ENCODE measurements at places on chromosomes 3 and 15. TPM values are rescaled to one million over a fixed set of nuclear protein-coding genes. Genes with fewer than 3 reads are reported as not detected.

PAK6 gene
- 29.5 TPM for total RNA-seq

EBLN2 gene
- 11.0 TPM for total RNA-seq

ZPLD1 gene
- total RNA-seq: 0.10 TPM

NR2E3 gene
- 0.23 TPM for total RNA-seq

PLA2G4F gene
- 47.8 TPM for total RNA-seq

EXD1 gene
- not detected for total RNA-seq

GP5 gene
- total RNA-seq: 0.21 TPM

UPK1B gene
- 110 TPM for total RNA-seq

PATL2 gene
- 4.0 TPM for total RNA-seq

THRB gene
- 36.8 TPM for total RNA-seq

INKA1 gene
- 13.8 TPM for total RNA-seq

GPR149 gene
- total RNA-seq: not detected

LIPH gene
- 16.7 TPM for total RNA-seq

TUSC2 gene
- total RNA-seq: 24.7 TPM

CX3CR1 gene
- 1.5 TPM for total RNA-seq

CCDC13 gene
- 1.2 TPM for total RNA-seq

CLDN16 gene
- 1.1 TPM for total RNA-seq

MORC1 gene
- total RNA-seq: not detected

IQCH gene
- total RNA-seq: 14.4 TPM

BFSP2 gene
- total RNA-seq: not detected

GOLGA6L7 gene
- total RNA-seq: not detected

LRTM1 gene
- total RNA-seq: not detected

EFCAB12 gene
- total RNA-seq: 0.26 TPM

CHST13 gene
- total RNA-seq: not detected

APOD gene
- total RNA-seq: 60.0 TPM

PPP1R14D gene
- not detected for total RNA-seq

GOLGA6L10 gene
- 4.3 TPM for total RNA-seq

GOLGA8O gene
- 4.5 TPM for total RNA-seq

GRIP2 gene
- 2.3 TPM for total RNA-seq

FAM81A gene
- 7.3 TPM for total RNA-seq

SPG11 gene
- 155 TPM for total RNA-seq

SUSD5 gene
- total RNA-seq: 2.1 TPM

All from ureter (tissue), 1 donor.